ENCODE measurements at places on chromosomes 12 and 14. TPM values are rescaled to one million over a fixed set of nuclear protein-coding genes. Genes with fewer than 3 reads are reported as not detected.

The PTGER2 gene
- total RNA-seq = 6.2 TPM

The A2M gene
- total RNA-seq = not detected

The SMIM41 gene
- total RNA-seq = not detected

The ZCCHC8 gene
- 53.9 TPM for total RNA-seq

The POU6F1 gene
- total RNA-seq = 12.0 TPM

Data from activated T-cell treated with anti-CD3 and anti-CD28 coated beads, Interleukin-2, amount 50 U/mL, for 72 hours (primary cell).